ENCODE measurements at places on chromosomes 12 and 14.

DNA sequence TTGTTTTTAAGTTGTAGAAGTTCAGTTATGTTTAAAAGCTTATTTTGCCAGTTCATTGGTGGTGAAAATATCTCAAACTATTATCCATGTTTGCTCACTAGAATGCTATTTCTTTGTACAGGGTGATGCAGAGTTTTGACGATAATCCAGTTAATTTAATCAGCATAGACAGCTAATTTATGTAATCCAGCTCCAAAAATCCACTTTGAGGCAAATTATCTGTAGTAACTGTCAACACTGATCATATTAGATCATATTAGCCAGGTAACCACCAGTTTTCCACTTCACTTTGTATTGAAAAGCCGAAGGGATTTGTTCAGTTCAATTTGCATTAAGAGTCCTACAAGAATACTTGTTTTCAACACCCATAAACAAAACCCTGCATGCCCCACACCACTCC is 378.6 kb downstream of the PDZRN4 start:
- DNase-seq, result no peak

DNA sequence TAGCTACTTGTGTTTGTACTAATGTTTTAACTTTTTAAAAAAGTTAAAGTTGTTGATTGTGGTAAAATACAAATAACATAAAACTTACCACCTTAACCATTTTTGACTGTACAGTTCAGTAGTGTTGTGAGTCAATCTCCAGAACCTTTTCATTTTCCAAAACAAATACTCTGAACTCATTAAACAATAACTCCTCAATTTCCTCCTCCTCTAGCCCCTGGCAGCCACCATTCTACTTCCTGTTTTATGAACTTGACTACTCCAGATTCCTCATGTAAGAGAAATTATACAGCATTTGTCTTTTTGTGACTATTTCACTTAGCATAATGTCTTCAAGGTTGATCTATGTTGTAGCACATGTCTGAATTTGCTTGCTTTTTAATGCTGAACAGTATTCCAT is 299.1 kb upstream of the AMIGO2 start:
- DNase-seq, result no peak

GRCh38 chr12:19171731-19172130 is 42.2 kb downstream of the PLEKHA5 start:
- DNase-seq, result no peak

DNA sequence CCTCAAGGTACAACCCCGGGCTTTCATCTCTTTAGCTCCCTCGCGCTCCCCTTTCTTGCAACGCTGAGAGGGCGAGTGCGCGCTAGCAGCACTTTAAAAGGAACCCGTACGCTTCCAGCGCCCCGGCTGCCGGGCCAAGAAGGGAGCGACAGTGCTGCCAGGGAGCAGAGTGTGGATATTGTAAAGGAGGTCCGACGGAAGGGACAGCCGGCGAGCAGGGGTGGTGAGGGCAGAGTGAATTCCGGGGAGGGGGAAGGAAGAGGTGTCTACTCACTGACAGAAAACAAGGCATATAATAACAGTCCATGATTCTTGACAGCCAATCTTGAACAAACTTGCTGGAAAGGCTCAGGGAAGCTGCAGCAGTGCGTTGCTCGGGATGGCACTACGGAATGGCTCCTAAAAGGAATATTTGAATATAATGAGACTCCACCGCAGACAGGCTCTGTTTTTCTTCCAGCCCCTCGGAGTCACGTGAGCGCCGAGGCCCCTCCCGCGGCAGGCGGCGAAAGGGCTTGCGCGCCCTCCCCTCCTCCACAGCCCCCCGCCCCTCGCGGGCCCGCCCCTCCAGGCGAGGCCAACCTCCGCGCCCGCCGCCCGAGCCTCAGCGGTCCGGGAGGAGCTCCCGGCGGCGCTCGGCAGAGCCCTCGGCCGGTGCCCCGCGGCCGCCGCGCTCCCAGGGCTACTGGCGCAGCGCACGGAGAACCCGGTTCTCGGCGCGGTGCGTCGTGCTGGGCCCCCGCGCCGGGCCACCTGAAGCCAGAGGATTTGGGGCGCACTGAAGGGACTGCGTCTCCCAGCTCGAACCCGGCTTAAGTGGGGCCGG is 3.4 kb downstream of the BMP4 start:
- no peak for DNase-seq

GRCh38 chr14:100149851-100150611 is 9.4 kb downstream of the DEGS2 start:
- no peak for DNase-seq

DNA sequence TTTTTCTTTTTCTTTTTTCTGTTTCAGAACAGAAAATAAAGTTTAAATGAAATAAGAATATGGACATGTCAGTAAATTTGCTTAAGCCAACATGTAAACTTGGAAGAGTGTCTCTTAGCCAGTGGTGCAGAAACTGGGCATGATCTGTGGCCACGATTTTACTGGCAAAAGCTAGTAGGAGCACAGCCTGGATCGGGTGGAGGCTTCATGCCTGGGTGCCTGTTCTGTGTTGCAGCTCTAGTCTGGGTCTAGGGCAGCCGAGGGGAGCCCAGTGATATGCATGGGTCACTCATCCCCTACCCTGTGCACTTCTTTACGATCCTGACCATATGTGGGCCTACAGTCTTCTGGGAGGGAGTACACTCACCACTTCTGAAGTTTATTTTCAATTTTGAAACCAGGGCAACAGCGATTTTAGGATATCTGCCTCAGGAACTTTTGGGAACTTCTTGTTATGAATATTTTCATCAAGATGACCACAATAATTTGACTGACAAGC is 45.6 kb upstream of the SMCO2 start:
- DNase-seq, result no peak

GRCh38 chr14:37088356-37089215 is 83.8 kb downstream of the SLC25A21 start:
- no peak for DNase-seq

GRCh38 chr12:131917139-131917710 is 11.9 kb upstream of the PUS1 start:
- DNase-seq, result no peak

All from central memory CD4-positive, alpha-beta T cell (primary cell).